ENCODE measurements at places on chromosomes 7 and 10.

GRCh38 chr7:105719395-105719794, 138.1 kb upstream of the EFCAB10 start:
- no peak for DNase-seq

DNA sequence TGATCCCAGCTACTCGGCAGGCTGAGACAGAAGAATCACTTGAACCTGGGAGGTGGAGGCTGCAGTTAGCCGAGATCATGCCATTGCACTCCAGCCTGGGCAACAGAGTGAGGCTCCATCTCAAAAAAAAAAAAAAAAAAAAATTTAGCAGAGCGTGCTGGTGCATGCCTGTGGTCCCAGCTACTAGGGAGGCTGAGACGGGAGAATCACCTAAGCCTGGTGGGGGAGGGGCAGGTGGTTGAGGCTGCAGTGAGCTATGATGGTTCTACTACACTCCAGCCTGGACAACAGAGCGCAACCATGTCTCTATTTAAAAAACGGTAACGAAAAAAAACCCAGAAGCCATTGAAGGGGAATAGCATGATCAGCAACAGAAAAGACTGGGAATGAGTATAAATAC, 89.9 kb downstream of the ARHGAP12 start:
- DNase-seq: no peak

DNA sequence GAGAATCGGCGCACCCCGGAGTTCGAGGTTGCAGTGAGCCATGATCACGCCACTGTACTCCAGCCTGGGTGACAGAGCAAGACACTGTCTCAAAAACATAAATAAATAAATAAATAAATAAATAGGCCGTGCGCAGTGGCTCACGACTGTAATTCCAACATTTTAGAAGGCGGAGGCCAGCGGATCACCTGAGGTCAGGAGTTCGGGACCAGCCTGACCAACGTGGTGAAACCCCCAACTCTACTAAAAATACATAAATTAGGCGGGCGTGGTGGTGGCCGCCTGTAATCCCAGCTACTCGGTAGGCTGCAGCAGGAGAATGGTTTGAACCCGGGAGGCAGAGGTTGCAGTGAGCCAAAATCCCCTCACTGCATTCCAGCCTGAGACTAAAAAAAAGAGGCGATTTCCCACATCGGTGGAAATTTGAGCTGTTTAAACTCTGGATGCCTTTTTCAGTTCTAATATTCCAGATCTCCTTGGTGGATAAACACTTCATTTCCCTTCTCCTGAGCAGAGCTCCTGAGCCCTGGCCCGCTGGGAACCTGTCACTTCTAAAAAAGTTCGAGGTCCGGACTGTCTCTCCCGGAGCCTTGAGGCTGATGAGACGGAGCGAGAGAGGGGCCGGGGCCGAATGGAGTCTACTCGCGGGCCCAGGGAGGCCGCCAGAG, 2.0 kb upstream of the NFKB2 start:
- no peak for DNase-seq

GRCh38 chr10:100567249-100567648, 31.5 kb downstream of the HIF1AN start:
- DNase-seq: no peak

GRCh38 chr10:49540056-49540797, 1.3 kb upstream of the ERCC6 start:
- no peak for DNase-seq

GRCh38 chr7:14828053-14828452, 74.5 kb downstream of the DGKB start:
- DNase-seq: no peak

GRCh38 chr10:58980826-58981415, 195.5 kb upstream of the PHYHIPL start:
- DNase-seq: no peak

- DNase-seq: no peak
These were observed 171.5 kb upstream of the TCF7L2 start for GRCh38 chr10:112778579-112778978.

DNA sequence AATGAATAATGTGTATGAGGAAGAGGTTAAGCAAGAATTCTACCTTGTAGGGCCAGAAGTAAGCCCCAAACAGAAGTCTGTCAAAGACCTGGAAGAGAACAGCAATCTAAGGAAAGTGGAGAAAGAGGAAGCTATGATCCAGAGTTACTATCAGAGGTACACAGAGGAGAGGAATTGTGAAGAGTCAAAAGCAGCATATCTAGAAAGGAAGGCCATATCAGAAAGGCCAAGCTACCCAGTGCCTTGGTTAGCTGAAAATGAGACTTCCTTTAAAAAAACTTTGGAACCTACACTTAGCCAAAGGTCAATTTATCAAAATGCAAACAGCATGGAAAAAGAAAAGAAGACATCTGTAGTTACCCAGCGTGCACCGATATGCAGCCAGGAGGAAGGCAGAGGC, 42.7 kb upstream of the GAD2 start:
- DNase-seq: no peak

- no peak for DNase-seq
These were observed 10.4 kb downstream of the ZNF3 start for GRCh38 chr7:100071018-100071723.

GRCh38 chr10:61332581-61332980, 120.6 kb downstream of the TMEM26 start:
- DNase-seq: no peak

DNA sequence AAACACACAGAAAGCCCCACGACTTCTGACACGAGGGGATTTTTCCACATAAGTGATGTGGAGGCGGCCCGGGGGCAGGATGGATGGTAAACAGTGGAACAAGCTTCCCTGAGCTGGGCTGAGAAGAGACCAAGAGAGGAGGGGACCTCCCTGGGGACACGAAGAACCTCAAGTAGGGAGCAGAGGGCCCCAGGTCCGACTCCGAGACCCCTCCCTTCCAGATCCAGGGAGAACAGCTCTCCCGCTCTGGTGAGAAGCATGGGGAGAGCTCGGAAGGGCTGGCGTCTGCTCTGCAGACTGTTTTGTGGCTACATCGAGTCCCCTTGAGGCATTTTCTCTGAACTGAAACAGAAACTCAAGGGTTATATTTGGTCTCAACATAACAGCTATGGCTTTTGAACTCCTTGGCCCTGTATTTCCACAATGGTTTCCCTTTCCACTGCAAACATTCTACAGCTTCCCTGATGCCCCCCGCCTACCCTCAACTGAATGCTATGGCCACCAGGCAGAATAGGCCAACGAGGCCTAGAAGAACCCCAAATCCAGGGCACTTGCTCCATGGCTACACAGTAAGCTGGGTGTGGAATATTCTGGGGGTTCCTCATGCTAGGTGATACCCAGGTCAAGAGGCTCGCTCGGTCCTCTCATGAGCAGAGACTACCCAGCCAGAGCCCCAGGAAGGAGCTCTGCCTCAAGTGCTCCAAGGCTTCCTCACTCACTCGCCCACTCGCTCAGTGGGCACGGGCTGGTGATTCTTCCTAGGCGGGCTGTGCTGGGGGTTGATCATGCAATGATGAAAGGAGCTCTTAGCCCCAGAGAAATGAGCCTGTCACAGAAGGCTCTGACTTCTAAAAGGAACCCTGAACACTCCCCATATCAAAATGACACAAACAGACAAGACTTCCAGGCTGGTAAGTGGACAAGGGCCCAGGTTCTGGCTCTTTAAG, 47.5 kb downstream of the FAM53B start:
- no peak for DNase-seq

DNA sequence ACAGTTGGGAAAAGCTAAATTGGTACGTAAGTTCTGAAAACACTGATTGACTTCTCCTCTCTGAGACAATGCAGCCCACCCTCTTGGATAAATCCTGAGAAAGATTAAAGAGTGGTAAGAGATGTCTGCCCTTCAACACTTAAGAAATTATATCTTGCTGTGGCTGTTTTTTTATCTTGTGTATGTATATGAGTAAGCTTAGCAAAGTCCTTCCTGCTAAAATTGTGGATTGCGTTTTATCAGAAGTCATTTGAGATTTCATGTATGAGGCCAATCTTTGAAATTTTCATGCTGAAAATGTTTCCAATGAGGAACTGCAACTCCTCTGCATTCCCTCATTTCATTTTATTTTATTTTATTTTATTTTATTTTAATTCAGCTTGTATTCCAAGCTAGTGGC, 106.2 kb upstream of the INHBA start:
- DNase-seq: no peak

GRCh38 chr10:96671211-96671890, 49.0 kb downstream of the PIK3AP1 start:
- no peak for DNase-seq

- DNase-seq: no peak
These were observed 21.6 kb upstream of the NME8 start for GRCh38 chr7:37826825-37827224.

DNA sequence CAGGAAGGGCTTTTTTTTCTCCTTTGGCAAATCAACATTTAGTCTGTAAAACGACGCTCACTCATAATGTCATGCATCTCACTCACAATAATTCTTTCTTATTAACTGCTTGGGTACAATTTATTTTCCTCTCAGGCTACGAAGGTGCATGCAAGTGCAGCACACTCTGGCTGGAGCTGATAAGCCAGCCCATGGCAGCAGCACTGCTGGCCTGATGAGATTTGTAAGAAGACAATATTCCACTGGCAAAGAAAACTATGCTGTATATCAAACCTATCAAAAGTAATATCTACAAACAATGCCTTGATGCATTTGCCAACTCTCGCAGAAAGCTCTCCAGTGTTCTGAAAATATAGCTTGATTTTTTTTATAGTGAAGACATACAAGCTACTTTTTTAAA, 170.0 kb upstream of the PHF14 start:
- DNase-seq: no peak

DNA sequence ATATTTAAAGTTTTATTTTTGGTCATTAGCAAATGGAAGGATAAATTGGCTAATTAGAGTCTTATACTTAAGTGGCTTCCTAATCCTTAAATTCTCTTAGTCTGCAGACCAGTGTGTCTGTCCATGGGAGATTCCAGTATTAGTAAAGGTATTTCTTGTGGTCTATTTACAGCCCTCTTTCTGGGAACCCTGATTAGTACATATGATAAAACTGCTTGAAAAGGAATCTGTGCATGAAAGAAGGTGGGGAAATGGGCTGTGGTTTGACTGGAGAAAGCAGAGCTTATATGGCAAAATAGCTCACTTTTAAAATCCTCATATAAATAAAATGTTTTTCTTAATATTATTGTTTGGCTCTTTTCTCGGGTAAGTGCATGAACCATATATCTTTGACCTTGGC, 124.5 kb upstream of the RHOBTB1 start:
- DNase-seq: no peak

- DNase-seq: no peak
These were observed 85.8 kb downstream of the HGF start for GRCh38 chr7:81684033-81684432.

- DNase-seq: no peak
These were observed 128.6 kb upstream of the AOAH start for GRCh38 chr7:36852931-36853330.

DNA sequence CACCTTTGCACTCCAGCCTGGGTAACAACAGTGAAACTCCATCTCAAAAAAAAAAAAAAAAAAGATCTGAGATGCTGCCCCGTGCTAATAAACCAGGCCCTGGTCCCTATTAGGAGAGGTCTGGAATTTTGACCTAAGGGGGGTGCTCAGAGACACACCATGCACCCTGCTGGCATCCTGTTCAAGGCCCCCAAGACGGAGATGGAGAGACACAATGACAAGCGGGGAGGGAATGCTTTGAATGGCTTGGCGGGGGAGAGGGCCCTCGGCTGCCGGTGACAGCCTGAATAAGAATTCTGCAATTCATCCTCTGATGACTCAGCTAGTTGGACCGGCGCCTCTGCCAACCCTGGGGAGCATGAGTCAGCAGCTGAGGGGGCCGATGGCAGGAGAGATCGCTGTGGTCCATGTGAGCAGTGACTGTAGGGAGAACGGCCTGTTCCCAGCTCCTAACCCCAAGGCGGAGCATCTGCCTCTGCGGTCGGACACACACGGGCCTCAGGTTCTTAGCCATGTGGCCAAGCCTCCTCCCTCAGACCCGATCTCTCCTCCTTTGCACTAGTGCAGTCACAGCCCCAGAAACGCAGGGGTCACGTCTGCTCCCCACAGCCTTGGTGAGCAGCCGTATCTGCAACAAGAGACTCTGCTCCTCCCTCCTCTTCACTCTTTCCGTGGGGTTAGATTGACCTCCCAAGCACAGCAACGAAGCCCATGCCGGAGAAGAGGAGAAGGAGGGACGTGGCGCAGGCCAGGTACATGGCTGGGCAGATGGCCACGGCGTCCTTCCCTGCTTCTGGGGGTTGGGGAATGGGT, 14.9 kb downstream of the TRIM56 start:
- no peak for DNase-seq

- DNase-seq: no peak
These were observed 26.2 kb downstream of the CRPPA start for GRCh38 chr7:16395121-16395520.
